ENCODE measurements at places on chromosomes 7 and 10.

DNA sequence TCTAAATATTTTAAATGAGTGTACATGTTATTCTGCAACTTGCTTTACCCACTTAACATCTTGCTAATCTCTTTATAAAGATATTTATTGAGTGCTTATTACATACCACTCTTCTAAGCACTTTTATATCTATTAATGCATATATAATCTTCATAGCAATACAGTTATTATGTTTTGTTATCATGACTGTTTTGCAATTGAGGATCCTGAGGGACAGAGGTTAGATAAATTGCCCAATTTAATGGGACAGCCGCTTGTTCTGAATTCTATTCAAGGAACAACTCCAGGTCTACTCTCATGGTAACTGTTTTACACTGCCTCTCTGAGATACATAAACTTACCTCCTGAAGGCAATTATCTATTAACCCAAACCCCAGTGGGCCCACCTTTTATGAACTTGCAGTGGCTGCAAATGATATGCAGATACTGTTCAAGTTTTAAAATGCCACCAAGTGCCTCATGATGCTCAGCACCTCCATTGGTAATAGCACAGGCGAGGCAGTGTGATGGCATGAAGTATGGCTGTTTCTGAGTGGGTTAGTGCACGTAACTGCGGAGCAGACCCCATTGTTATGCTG is 60.5 kb downstream of the PON1 start:
- no peak for DNase-seq

GRCh38 chr10:77405771-77406241 is 231.8 kb downstream of the KCNMA1 start:
- peak; percentile 31 for DNase-seq

DNA sequence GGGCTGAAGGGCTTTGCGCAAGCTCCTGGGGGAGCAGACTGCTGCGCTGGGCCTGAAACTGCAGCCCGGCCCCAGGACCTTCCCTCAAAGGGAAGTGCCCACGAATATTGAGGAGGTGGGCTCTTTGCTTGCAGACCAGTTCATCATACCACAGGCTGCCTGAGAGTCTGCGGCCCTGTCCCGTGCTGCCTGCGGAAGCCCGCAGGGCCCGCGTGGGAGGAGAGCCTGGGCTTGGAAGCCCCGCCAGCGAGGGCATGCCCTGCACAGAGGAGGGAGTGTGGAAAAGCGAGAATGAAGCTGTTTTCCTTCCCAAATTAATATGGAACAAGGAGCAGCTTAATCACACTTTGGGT is 83.6 kb upstream of the MKI67 start:
- no peak for DNase-seq

GRCh38 chr7:40799-41750 is 151.3 kb upstream of the FAM20C start:
- DNase-seq, result no peak

DNA sequence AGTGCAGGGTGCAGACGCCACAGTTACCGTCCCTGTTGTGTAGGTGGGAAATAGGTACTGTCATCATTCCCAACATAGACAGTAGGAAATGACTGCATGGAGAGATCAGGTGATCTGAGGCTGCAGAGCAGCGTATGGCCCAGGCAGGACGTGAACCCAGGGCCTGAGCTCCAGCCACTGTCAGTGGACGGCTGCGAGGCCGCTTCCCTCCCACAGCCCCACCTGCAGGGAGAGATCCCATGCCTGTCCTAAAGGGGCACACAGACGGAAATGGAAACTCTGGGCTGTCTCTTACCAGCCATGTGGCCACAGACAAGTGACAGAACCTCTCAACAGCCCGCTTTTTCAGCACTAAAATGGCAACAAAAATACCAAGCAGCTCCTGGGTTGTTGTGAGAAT is 44.5 kb upstream of the MNX1 start:
- no peak for DNase-seq

DNA sequence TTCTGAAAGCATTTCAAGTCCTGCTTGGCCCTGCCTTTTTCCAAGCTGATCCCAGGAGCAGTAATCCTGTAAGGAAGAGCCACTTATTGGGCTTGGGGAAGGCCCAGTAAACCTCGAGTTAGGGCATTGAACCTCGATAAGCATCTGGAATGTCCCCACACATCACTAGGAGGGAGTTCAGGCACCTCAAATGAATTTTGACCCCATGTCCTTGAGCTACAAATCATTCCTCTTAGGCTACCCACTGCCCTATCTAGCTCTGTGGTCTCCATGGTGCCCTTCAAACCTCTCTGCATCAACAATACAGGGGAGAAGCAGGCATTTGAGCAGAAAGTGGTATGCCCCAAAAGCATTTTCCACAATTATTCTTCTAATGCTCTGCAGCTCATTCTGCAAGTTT is 33.7 kb downstream of the ZNF503 start:
- no peak for DNase-seq

All from activated CD4-positive, alpha-beta T cell treated with anti-CD3 and anti-CD28 coated beads for 48 hours (primary cell).